ENCODE measurements at places on chromosomes 5 and 9. TPM values are rescaled to one million over a fixed set of nuclear protein-coding genes. Genes with fewer than 3 reads are reported as not detected.

DPM2 gene
- total RNA-seq = 26.2 TPM

NR2F1 gene
- 14.8 TPM for total RNA-seq

ELAVL2 gene
- total RNA-seq = 1.2 TPM

ARL14EPL gene
- total RNA-seq = not detected

SHISAL2B gene
- total RNA-seq = not detected

FBP2 gene
- not detected for total RNA-seq
